ENCODE measurements at places on chromosomes 11 and 22.

- no peak for DNase-seq
These were observed 23.6 kb upstream of the CASP4 start for GRCh38 chr11:104991994-104992393.

- no peak for DNase-seq
These were observed 80.8 kb downstream of the TNRC6B start for GRCh38 chr22:40258501-40258915.

- DNase-seq, result no peak
These were observed at the start of gene ACR for GRCh38 chr22:50737728-50738648. Gene ACR (plus strand): TSS chr22:50738204. CDS start chr22:50738236, 32 bp downstream.

- DNase-seq, result no peak
These were observed 26.8 kb downstream of the TENM4 start for GRCh38 chr11:79414041-79414440.

- no peak for DNase-seq
These were observed 3.5 kb downstream of the PLXNB2 start for GRCh38 chr22:50303848-50304527.

GRCh38 chr11:128375961-128376360, 211.4 kb downstream of the ETS1 start:
- no peak for DNase-seq

GRCh38 chr11:73998846-73999575, 9.9 kb downstream of the UCP3 start:
- no peak for DNase-seq

DNA sequence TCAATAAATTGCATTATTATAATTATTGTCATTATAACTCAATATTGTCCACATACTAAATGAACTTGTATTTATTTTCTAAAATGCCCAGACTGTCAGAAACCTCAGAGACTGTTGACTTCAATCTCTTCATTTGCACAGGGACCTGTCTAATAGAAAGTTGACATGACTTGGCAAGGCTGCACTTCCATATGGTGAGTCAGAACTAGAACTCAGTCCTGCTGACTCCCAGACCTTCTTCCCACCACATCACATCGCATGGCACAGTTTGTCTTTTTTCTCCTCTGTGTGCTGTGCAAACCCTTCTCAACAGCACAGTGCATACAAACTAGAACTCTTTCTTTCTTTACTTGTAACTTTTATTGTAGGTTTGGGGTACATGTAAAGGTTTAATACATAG, 215.1 kb upstream of the BLID start:
- no peak for DNase-seq

GRCh38 chr22:17013396-17014100, 5.5 kb upstream of the GAB4 start:
- DNase-seq, result no peak

DNA sequence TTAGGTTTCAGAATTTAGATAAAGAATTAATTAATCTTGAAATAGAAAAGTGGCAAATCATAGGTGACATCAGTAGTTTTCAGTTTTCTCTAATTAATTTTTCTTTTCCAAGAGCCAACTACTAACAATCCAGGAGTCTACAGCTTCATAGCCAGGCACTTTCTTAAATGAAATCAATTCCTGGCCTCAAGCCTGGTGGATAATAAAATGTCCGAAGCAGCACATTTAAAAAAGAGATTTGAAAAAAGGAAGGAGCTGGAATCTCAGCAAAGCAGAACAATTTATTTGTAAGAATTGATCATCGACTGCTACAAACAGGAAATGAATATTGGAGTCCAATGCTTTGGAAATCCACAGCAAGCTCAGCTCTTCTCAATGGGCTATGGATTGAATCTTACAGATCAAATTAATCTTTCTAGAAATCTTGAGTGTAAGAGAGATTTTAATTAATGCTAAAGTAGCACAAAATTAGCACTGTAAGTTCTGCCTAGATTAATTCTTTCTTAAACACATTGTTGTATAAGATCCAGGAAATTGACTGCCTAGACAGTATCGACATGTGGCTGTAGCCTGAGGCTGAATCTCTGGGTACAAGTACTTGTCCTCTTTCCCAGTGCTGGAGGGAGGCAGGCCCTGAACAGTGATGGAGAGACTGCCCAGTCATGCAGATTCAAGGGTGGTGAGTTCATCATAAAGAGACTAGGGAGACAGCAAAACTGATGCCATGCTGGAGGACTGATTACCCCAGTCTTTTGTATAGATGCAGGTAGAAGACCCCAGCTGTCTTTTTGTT, 167.8 kb upstream of the POU2AF2 start:
- no peak for DNase-seq

- DNase-seq, result no peak
These were observed 66.8 kb downstream of the FZD4 start for GRCh38 chr11:86888164-86889000.
